IMR-90 (cell line): ENCODE measurements at places on chromosomes 2 and 18. TPM values are rescaled to one million over a fixed set of nuclear protein-coding genes. Genes with fewer than 3 reads are reported as not detected.

DNA sequence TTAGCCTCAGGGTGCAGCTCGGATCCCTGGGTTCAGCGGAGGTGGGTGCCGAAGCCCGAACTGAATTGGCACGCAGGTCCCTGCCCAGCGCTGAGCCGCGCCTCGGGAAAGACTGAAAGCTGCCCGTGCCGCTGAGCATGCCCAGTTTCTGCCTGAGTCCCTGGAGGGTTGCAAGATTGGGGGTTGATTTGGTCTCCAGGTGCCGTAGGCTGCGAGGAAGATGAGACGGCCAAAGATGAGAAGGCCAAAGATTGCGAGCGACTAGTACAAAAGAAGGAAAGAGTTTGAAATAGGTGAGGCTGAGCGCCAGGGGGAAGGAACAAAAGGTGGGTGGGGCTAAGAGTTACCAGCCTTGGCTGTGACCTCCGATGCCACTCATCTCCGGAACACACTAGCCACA is 852 bp upstream of the KCNH7 start:
- no peak for DNase-seq

DNA sequence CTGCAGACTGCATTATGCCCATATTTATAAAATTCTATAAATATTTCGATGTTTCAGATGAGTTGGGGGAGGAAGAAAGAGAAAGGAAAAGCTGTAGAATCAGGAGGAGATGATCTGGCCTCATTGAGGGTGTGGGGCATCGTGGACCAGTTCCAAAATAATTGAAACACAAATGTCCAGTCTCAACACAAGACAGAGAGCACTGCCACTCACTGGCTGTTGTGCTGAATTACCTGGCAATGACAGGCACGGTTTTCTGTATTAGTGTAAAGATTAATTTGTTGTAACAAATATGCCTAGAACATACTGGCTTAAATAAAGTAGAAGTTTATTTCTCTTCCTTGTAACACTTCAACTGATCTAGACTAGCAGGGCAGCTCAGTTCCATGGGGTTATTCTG is 24.1 kb downstream of the POLE4 start:
- no peak for DNase-seq

GRCh38 chr18:65859075-65859474 is 108.3 kb downstream of the CDH7 start:
- no peak for DNase-seq

GRCh38 chr2:216681683-216682082 is 13.7 kb downstream of the IGFBP5 start:
- peak; percentile 16 for DNase-seq

The XIRP2 gene
- polyA plus RNA-seq: 0.01 and 0.05 TPM in 2 replicates

GRCh38 chr2:19764998-19765397 is 136.8 kb downstream of the TTC32 start:
- peak; percentile 65 for DNase-seq

GRCh38 chr18:44041553-44041952 is 639.1 kb upstream of the SETBP1 start:
- no peak for DNase-seq

The SERPINB7 gene
- polyA plus RNA-seq: 76.5 and 79.9 TPM in 2 replicates

GRCh38 chr2:220168891-220169546 is 541.6 kb downstream of the SLC4A3 start:
- no peak for DNase-seq

DNA sequence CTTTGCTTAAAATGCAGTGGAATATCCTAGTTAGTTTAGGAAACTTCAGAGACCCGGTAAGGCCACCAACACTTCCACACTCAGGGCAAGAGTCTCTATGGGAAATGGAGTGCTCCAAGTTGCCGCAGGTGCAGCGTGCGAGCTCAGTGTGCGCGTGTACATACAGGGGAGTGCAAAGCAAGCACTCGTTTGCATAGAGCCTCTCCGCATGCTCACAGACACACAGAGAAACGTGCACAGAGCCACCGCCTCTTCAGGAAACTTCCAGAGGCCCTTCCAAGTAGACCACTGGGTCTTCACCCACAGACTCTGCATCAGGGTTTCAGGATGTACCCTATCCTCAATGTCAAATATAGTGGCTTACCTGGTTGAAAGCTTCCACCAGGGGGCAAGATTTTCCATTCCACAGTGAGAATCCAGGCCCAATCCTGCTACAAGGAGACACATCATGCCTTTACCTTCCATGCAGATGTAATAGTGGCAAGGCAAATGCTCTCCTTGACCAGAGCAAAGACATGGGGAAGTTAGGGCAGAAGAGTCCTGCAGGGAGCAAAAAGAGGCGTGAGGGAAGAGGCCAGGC is 513.0 kb upstream of the MYT1L start:
- DNase-seq: no peak

The CENPA gene
- polyA plus RNA-seq: 11.9 and 14.9 TPM in 2 replicates

The AQP12A gene
- not detected in 2 replicates for polyA plus RNA-seq

GRCh38 chr2:241088376-241088775 is 13.7 kb downstream of the MTERF4 start:
- DNase-seq: no peak

The LYG2 gene
- not detected in 2 replicates for polyA plus RNA-seq

The SERPINB4 gene
- not detected in 2 replicates for polyA plus RNA-seq

DNA sequence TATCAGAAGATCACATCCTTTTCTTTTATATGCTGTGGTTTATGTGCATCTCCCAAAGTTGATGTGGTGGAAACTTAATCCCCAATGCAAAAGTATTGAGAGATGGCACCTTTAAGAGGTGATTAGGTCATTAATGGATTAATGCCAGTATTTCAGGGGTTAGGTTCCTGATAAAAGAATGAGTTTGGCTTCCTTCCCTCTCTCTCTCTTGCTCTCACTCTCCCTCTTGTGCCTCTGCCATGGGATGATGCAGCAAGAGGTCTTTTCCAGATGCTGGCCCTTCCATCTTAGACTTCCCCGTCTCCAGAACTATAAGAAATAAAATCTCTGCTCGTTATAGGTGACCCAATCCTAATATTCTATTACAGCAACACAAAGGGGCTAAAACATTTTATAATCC is 85.0 kb downstream of the TTC27 start:
- DNase-seq: peak; percentile 40

DNA sequence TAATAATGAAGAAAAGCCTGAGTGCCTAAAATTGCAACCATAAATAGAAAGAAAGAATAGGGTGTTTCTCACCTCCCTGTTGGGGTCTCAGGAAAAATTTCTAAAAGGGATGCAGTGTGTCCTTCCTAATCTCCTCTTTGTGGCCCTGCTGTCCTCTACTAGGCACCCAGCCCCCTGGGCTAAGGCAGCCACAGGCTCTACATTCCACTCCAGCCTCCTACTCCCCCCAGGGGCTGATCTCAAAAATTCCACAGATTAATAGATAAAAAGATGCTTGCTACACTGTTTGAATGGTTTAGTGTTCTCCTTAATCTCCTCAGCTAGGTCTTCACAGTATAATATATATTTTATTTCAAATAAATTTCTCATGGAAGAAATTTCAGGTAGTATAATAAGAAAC is 17.6 kb downstream of the SATB2 start:
- no peak for DNase-seq

DNA sequence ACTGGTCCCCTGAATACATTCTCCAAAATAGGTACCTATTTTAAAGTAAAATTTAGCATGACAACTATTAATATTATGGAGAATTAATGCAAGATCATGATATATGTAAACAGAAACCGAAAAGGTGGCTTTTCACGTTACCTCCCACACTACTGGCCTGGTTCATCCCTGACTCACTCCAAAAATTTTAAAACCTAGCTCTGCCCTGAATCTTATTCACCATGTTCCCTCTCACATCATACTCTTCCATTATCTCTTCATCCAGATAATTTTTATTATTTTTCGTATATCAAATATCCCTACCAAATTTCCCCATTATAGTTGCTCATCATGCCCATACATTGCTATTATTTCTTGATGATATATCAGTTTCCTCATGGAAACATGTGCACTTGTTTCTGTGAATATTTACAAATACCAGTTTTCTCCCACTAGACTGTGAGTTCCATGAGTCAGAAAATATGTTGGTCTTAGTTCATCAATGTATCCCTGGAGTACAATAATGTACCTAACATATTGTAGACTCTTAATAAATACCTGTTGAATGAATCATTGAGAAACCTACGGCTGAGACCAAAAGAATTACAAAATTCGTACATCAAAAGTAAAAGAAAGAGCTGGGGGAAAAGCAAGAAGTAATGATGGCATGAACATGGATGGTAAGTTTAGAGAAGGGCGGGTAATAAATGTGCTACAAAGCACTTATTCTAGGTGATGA is 360.1 kb upstream of the CHAC2 start:
- peak; percentile 12 for DNase-seq

The DUSP11 gene
- polyA plus RNA-seq: 21.8 and 22.4 TPM in 2 replicates

DNA sequence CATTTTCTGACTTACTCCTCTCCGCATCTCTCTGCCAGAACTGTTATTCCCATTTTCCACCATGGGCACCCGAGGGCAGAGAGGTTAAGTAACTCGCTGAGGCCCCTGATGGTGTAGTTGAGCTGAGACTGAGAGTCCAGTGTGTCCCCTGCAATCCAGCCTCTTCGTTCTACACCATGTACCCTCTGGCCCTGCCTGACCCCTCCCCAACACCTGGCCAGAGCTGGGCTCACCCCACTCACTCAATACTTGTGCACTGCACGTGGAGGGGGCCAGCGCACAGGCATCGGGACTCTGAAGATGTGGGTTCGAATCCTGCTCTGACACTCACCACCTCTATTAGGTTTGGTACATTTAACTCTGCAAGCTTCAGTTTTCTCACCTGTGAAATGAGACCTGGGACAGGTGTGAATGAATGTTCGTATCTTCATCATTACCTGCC is 24.3 kb upstream of the FOSL2 start:
- no peak for DNase-seq

DNA sequence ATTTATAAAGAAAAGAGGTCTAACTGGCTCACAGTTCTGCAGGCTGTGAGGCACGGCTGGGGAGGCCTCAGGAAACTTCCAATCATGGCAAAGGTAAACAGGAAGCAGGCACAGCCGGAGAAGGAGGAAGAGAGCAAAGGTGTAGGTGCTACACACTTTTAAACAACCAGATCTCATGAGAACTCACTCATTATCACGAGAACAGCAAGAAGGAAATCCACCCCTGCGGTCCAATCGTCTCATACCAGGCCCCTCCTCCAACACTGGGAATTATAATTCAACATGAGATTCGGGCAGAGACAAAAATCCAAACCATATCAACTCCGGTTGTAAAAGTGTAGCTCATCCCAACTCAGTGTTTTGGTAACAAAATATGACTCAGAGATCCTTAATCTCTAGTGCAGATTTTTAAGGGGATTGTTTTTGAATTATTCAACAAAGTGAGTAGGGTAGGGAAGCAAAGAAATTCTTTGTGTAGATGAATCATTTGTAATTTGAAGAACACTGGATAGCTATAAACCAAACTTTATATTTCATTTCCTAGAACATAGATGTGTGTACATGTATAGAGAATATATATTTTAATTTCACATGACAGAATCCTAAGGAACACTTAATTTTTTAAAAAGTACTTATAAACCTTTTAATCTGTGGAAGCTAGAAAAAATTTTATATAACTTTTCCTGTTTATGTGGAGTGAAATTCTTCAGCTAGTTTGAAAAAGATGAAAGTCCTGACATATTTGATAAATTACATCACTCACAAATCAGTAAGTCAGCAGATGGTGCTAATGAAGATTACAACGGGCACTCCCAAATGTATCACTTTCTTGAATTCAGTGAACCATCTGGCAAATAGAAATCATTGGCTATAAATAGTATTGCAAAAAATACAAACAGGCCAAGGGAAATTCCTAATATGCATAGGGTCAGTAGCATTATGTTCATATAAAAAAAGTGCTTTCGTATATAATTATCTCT is 130.1 kb downstream of the OLA1 start:
- peak; percentile 89 for DNase-seq

DNA sequence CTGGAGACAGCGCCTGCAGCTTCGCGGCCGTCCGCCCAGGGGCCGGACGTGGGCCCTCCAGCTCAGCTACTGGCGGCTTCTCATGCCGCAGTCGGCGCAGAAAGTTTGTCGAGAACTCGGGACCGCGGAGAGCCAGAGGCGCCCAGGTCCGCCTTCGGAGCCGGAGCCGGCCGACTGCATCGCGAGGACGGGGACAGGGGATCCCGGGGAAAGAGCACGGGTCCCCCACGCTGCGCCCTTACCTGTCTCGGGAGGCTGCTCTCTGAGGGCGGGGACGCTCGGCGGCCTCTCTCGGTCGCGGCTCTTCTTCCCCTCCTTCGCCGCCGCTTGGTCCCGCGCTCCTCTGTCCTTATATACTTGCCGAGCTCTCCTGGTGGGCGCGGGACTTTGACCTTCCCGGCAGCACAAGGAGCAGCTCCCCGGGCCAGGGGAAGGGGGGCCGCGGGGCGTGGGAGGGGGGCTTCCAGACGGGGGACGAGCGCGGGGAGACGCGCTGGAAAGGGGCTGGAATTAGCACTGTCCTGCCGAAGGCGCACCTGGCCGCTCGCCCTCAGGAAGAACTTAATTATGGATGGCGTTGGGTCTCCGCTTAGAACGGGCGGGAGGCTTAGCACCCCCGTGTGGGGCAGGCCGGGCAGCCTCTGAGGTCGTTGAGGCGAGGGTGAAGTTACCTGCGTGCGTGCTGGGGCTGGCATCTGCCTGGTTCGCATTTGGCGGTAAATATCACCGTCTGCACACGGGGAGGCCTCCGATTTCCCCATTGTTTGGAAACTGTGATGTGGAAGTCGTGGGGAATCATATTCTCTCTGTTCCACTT is at the start of gene POMC:
POMC (minus strand) TSS at position 325 of the 817 bp plus-strand sequence. CDS start 3,808 bp downstream, outside the sequence.
- peak; percentile 21 for DNase-seq

The TMEM163 gene
- polyA plus RNA-seq: not detected in 2 replicates

DNA sequence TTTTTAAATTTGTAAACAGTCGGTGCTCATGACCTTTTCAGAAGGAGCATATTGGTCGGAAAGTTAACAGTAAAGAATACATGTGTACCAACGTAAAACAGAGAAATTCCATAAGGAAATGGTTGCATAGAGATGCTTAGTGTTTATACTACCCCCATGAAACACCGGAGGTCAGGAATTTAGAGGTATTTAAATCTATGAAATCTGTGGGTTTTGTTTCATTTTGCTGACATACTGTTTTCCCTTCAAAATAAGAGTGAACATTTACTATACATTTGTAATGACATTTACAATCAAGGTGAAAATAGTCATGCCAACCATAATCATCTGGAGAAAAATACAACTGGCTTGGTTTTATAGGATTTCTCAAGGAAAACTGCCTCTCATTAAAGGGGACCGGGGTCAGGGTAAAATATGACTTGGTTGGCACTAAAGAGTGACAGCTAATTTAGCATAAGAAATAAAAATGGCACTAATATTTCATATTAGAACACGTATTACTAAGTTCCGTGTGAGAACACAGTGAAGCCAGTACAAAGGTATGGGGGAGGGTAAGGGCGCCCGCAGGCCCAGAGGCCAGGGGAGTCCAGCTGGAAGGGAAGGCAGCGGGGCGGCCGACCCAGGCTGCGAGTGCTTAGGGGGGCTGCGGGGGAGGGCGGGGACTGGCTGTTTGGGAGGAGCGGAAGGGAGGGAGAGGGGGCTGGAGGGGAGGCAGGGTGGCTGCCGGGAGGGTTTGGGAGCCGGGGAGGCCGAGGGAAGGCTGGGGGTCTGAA is 1.1 kb upstream of the RNU4ATAC start:
- DNase-seq: peak; percentile 40

The ADD2 gene
- not detected in 2 replicates for polyA plus RNA-seq
